ENCODE measurements at places on chromosomes 7 and 10. TPM values are rescaled to one million over a fixed set of nuclear protein-coding genes. Genes with fewer than 3 reads are reported as not detected.

GRCh38 chr10:29174389-29174788 is 114.5 kb upstream of the LYZL1 start:
- DNase-seq, result no peak

FAM53B gene
- 53.4 TPM for total RNA-seq

BLNK gene
- 1.4 TPM for total RNA-seq

- no peak for DNase-seq
Observed at GRCh38 chr10:32234471-32234870, 112.5 kb downstream of the EPC1 start.

- DNase-seq, result no peak
Observed at GRCh38 chr7:77565917-77566316, 28.8 kb downstream of the PTPN12 start.

NRCAM gene
- 0.14 TPM for total RNA-seq

GPR146 gene
- total RNA-seq, result 29.8 TPM

GRCh38 chr10:129637846-129638245 is 170.8 kb downstream of the MGMT start:
- DNase-seq, result no peak

GRCh38 chr7:132425942-132426341 is 150.3 kb downstream of the PLXNA4 start:
- no peak for DNase-seq

DNA sequence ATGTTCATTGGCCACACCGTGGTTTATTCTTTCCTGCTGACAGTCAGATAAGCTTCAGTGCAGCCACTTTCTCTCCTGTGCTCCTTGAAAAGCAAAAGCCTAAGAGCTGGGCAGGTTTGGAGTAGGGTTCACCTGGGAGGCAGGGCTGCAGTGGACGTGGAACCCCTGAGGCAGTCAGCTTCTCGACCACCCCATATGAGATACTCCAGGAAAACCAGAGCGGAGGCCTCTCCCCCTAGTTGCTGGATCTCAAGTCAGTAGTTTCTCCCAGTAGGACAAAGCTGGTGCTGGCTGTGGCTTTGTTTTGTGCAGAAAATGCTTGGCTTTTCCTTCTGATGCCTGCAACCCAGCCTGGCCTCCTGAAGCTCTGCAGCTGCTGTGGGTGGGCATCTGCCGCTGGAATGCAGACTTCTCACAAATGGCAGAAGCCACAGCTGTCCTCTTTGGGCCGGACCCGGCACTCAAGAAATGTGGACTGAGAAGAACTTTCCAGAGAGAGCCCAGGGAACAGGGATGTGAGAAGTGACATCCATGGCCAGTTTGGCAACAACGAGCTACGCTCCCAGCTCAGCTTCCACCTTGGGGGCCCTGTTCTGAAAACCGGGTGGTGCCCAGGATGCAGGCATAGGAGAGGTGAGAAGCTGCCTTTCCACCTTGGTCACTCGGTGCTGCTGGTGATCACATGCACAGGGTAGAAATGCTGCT is 276.6 kb upstream of the TCERG1L start:
- no peak for DNase-seq

PARG gene
- 25.1 TPM for total RNA-seq

KIF11 gene
- total RNA-seq, result 0.96 TPM

DNA sequence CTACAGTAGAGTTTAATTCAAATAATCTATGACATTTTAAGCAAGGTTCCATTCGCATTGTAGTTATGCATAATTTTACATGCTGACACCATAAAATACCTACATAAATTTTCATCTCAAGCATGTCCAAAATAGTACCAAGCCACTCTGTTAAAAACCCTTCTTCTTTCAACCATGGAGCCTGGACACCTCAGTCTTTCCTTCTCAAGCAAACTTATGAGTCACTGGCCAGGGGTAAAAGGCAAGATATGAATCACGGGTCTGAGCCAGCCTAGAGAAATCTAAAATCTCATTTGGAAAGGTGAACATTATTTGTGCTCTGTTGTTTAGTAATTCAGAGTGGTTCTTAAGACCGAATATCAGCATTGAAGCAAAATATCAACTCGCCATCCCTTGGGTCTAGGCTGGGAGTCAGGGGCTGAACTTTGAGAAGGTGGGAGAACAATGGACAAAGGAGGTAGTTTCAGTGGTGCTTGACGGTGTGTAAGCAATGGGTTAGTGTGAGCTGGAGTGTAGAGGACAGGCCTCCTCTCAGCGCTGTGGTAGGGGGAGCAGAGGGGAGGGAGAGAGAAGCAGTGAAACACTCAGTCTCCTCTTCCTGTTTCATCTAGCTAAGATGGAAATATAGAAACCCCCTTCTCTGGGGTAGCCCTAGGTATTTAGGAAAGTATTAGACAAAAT is 19.1 kb upstream of the GPAM start:
- DNase-seq, result no peak

CARD11 gene
- total RNA-seq, result 0.16 TPM

- no peak for DNase-seq
Observed at GRCh38 chr7:42025635-42026375, 211.2 kb downstream of the GLI3 start.

- no peak for DNase-seq
Observed at GRCh38 chr10:131245475-131246059, 66.0 kb downstream of the TCERG1L start.

DNA sequence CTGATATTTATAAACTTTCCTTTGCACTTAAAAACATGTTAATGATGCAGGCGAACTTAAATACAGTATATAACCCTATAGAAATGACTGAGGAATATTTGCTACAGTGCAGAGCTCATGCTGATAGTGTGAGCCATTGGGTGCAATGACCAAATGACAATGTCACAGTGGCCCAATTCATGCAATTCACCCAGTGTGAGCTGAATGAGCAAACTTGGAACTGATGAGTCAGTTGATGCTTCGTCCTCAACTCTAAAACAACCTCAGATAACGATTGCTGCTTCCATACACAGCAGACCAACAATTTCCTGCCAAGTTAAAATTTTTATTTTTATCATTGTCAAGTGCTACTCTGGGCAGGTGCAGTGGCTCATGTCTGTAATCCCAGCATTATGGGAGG is 12.1 kb upstream of the ZC3HAV1L start:
- no peak for DNase-seq

DNA sequence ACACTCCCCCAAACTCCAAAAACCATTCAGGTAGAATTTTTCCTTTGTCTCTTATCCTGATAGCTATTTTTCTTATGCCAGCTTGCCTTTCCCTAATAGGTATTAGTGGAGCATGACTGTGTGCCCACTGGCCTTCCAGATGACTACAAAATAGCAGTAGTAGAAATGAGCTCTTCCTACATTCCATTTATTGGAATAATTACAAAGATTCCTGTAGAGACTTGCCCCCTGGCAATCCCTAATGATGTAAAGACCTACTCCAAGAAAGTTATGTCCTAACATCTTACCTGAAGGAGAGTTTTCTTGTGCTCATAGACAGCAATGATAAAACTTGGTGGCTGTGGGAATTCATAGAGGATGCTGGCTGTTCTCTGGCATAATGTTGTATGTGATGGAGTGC is 501.8 kb downstream of the GATA3 start:
- DNase-seq, result no peak

CTAGE8 gene
- 0.08 TPM for total RNA-seq

AP1S1 gene
- total RNA-seq, result 10.7 TPM

DNA sequence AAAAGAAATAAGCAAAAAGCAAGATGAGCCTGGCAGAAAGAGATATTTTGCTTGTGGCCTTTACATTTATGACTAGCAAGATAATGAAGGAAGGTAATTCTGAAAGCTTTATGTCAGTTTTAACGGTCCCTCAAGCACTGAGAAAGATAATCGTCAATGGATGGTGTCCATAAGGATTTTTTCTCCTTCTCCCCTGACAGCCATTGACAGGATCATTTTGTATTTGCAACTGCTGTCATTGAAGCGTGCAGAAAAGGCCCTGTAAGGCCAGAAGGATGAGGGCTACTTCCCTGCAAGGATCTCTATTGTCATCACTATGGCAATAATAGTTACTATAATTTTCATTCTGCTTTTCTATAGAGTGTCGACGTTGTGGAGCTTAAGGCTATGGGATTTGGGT is 994 bp upstream of the LRGUK start:
- DNase-seq, result no peak

All from left ventricle myocardium inferior (tissue), 1 donor.